Muscle of leg (tissue), 16 donors: ENCODE measurements at places on chromosomes 11 and 22.

DNA sequence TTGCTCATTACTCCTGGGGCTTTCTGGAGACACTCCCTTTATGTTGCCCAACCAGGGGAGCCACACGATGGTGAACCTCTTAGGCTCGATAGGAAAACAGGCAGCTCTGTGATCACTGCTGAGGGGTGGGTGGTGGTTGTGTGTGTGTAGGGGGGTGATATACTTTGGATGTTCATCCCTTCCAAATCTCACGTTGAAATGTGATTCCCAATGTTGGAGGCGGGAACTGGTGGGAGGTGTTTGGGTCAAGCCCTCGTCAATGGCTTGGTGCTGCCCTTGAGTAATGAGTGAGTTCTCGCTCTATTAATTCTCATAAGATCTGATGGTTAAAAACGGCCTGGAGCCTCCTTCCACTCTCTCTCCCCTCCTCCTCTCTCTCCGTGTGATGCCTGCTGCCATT lies 204.0 kb upstream of the B3GAT1 start:
- no peak for DNase-seq

DNA sequence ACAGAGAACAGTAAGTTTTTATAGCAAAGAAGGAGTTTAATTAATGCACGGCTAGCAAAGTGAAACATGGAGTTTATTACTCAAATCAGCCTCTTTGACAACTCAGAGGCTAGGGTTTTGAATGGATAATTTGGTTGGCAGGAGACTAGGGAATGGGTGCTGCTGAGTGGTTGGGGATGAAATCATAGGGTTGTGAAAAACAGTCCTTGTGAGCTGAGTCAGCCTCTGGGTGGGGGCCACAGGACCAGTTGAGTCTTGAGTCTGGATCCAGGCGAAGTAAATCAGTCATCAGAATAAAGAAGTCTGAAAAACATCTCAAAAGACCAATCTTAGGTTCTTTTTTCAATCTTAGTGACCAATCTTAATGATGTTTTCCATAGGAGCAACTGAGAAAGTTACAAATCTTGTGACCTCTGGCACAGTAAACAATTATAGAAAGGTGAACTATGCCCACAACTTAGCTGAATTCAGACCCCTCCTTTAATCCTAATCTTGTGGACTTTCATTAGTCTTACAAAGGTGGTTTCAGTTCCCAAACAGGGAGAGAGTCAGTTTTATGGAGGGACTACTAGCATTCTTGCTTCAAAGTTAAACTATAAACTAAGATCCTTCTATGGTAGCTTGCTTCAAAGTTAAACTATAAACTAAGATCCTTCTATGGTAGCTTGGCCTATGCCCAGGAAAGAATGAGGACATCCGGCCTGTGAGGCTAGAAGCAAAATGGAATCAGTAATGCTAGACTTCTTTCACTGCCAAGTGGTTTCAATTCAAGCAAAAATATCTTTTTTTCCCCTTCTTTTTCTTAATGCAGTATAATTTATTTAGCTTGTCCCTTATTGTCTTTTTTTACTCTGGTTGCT lies 84.5 kb downstream of the AASDHPPT start:
- peak; percentile 57 for DNase-seq

DNA sequence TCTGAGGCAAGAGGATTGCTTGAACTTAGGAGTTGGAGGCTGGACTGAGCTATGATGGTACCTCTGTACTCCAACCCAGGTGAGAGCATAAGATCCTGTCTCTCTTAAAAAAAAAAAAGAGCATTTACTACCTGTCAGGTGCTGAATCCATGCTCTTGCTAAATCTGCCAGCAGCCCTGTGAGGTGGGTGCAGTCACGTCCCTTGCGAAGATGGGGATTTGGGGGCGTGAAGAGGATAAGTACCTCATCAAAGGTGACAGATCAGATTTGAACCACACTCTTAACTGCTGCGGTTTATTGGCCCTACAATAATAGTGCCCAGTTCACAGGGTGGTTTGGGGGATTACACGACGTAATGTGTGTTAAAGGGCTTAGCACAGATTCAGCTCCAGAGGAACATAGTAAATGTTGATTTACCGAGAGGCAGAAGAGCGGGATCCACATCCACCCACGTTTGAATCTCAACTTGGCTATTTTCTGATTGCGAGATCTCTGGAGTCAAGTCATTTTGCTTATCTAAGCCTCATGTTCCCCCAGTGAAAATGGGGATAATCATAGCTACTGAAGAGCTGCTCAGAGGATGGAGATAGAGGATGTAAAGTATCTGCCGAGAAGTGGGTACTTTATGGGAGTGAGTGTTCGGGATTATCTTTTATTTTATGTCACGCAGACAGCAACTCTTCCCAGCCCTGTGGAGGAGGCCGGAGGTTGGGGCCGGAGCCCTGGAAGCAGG lies 28.1 kb upstream of the LRRC10B start:
- no peak for DNase-seq

GRCh38 chr11:61079416-61080150 lies 22.7 kb upstream of the CD5 start:
- DNase-seq, result no peak

DNA sequence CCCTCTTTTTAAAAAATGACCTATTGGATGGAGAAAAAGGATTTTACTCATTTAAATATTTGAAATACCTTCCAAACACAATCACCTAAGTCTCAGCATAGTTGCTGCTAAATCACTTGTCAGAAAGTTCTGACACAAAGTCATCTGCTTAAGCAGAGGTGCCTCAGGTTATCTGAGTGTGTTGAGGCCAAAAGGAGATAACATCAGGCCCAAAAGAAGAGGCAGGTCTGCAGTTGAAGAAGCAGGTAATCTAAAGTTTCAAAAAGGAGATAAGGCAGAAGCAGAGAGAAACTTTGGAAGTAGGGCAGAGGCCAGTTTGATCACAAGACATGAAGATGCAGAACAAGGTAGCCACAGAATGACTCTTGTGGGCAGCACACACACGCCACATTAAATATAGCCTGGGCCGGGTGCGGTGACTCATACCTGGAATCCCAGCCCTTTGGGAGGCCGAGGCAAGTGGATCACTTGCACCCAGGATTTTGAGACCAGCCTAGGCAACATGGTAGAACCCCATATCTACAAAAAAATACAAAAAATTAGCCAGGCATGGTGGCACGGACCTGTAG lies 175.7 kb upstream of the API5 start:
- no peak for DNase-seq

GRCh38 chr11:8201644-8202365 lies 33.0 kb upstream of the RIC3 start:
- DNase-seq, result peak; percentile 78

DNA sequence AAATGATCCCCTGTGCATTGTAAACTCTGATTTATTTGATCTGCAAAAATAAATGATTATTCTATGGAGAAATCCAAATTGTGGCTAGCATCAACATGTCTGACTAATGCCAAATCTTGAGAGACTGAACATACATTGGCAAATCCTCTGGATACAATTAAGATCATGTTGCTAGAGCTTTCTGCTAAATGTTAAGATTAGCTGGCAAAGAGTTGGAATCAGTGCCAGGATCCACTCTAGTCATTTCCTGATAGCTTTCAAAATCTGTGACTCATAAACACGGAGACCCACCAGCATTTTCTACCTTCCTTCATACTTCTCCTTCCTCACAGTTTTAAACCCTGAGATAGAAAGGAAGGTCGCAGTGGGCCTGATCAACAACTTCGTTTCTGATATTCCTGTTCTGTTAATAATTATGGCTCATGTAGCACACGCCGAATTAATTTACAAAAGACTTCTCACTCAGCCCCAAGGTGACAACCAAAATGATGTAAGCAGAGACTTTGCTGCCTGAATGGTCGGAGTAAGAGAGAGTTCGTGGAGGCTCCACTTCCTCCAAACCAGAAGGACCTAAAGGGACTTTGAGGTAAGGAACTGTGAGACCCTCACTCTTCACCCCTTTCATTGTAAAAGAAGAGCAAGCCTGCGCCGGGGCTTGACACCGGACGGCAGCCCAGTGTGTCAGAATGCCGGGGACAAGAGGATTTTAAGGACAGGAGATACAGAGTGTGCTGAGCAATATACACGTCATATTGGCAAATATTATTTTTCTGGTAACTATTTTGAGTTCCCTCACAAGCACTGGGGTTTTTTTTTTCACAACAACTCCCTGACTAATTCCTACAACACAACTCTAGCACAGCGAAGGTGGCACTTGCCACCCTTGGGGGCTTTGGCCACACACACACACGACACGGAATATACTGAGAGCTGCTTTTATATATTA lies 42.0 kb downstream of the SERPINH1 start:
- no peak for DNase-seq

GRCh38 chr11:119594639-119595249 lies 134.3 kb downstream of the NECTIN1 start:
- DNase-seq, result peak; percentile 66

DNA sequence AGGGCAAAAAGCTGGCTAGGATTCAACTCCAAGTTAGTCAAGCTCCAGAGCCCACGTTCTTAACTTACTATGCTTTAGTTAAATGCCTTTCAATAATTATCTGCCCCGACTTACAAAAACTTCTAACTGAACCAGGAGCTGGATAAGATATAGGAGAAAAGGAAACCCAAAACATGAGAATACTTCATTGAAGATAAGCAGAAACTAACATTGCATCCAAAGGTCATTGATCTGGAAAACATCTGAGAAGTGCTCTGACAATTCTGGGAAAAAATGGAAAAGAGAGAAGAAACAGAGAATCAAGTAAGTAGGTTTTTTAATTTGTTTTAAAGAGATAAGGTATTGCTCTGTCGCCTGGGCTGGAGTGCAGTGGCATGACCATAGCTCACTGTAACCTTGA lies 27.2 kb downstream of the ACAT1 start:
- no peak for DNase-seq

- peak; percentile 83 for DNase-seq
These were observed 341.0 kb downstream of the ETS1 start for GRCh38 chr11:128246364-128246801.

- no peak for DNase-seq
These were observed 115.6 kb downstream of the SLC1A2 start for GRCh38 chr11:35303596-35304385.

GRCh38 chr22:42462016-42462415 lies 29.8 kb upstream of the NFAM1 start:
- DNase-seq, result no peak

- DNase-seq, result peak; percentile 88
These were observed 63.5 kb downstream of the SIK2 start for GRCh38 chr11:111665777-111666176.

- peak; percentile 80 for DNase-seq
These were observed 2.8 kb downstream of the SIPA1 start for GRCh38 chr11:65640483-65641296.

- no peak for DNase-seq
These were observed 40.7 kb downstream of the MOB2 start for GRCh38 chr11:1445741-1446445.

DNA sequence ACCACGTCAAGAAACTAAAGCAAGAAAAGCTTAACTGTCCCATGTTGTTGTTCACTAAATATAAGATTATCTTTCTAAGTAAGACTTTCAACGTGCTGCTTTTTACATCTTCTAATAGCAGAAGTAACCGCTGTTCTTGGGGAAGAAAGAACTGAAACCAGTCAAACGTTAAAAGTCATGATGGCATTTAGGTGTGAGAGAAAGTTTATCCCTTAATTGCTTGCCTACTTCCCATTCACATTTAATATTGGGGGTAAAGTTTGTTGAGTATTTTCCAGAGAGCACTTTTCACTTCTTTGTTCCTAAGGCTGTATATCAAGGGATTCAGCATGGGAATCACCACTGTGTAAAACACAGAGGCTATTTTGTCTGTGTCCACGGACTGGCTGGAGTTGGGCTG lies 970 bp downstream of the OR5B21 start:
- no peak for DNase-seq

GRCh38 chr22:25774575-25775026 lies 32.6 kb downstream of the MYO18B start:
- no peak for DNase-seq

GRCh38 chr11:61367406-61367805 lies 5.2 kb downstream of the TMEM138 start:
- no peak for DNase-seq

DNA sequence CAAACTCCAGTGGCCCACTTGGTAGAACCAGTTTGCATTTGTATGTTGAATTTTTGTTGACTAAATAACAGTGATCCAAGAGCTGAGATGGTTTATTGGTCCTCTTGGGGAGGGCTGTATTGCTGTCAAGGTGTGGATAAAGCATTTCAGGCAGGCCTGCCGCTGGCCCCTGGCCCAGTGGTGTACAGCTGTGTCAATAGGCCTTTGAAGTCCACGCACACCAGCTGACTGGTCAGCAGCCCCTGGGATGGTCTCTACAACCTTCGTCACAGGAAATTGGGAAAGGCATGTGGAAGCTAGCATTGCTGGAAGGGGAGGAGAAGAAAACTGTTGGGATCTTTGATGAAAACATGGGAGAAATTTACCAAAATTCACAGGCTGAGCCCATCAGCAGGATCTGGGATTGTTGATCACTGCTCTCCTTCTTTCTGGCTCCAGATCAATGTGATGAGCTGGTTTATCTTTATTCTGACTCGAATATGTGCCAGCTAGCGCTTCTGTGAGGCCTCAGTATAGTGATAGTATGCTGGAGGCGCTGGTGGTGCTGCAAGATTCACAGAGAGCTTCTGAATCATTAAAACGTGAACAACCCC lies 12.5 kb upstream of the E2F8 start:
- DNase-seq, result no peak

GRCh38 chr11:68979931-68980775 lies 633 bp downstream of the MRGPRD start:
- no peak for DNase-seq

GRCh38 chr11:94664346-94664745 lies 97.2 kb downstream of the PIWIL4 start:
- no peak for DNase-seq

DNA sequence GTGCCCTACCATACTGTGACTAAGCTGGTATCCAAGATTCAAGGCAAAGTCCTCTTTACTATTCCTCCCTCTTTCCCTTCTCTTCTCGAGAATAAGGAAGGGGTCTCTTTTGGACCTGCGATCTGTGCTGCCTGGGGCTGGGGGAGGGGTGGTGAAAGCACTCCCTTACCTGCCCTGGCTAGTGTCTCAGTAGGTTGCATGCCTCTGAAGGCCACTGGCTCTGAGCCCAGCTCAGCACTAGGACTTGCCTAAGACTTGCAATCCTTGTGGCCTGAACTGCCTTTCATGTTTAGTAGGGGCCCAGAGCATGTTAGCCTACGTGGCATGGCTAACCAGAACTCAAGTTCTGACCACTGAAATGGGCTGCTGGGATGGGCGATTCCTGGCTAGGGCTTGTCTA lies 13.0 kb upstream of the REXO2 start:
- no peak for DNase-seq

GRCh38 chr11:101880222-101880621 lies 34.6 kb upstream of the CEP126 start:
- DNase-seq, result peak; percentile 3

DNA sequence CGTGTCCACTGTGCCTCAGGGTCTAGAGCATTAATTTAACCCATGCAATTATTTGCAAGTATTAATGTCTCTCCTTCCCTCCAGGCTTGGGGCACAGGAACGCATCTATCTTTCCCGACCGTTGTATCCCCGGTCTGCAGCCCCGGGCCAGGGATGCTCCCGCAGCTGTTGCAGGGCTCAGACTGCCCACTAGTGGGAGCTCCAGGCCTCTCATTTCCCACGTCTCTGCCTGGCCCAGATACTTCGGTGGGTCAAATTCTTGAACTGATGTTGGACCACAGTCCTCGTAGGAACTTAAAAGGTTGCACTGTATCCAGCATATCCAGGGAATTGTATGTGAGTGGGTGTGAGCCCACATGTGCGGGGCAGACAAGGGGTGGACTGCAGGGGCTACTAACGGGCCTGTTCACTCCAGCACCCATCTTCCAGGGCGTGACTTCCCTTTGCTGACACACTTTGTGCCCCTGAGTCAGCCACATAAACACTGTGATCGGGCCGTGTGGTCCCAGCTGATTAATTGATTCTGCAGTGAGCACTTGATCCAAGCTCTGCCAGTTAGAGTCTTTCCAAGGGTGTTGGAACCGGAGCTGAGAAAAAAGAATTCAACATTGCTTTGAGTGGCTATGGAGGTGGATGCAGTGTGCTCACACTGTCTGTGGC lies 451.3 kb downstream of the TBC1D22A start:
- no peak for DNase-seq
